ENCODE measurements at places on chromosomes 5 and 9. TPM values are rescaled to one million over a fixed set of nuclear protein-coding genes. Genes with fewer than 3 reads are reported as not detected.

Gene CCL27
- not detected for total RNA-seq

Gene FOXD4L5
- total RNA-seq = 0.04 TPM

- peak overlapping the region; percentile 87 for H3K27ac ChIP-seq
- peak; percentile 76 for DNase-seq
- peaks cover 38% of the 10 kb centered on the region for H3K4me1 ChIP-seq
- no peaks in the 10 kb centered on the region for H3K27me3 ChIP-seq
- H3K4me3 ChIP-seq = peak overlapping the region; percentile 47
Measured at GRCh38 chr9:121373011-121373729, 3.1 kb upstream of the STOM start.

- H3K4me3 ChIP-seq = no peak overlapping the region
- no peaks in the 10 kb centered on the region for H3K27me3 ChIP-seq
- DNase-seq = no peak
- H3K4me1 ChIP-seq = 0 out of 2 replicates have a peak, but pooled peaks cover 2% of the 10 kb centered on the region
Measured at GRCh38 chr9:80326105-80326504, 754.3 kb downstream of the TLE4 start.

DNA sequence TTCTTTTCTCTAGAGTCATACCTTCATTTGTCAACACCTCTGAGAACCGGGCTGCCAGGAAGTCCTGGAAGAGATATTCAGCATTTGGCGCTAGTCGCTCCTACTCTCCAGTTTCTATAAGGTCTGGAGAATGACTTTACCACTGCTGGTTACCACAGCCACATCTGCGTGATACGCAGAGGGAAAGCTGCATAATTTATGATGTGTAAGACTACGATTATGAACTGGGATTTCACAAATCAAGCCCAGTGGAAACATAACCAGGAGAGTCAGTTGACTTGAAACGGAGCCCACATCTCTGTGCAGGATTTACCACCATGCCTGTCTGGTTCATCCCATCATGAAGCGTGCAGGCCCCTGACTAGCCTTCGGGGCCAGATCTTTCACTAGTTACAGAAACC is 72.6 kb downstream of the FGF1 start:
- no peak overlapping the region for H3K4me3 ChIP-seq
- H3K36me3 ChIP-seq = no peaks in the 10 kb centered on the region
- H3K4me1 ChIP-seq = peaks cover 19% of the 10 kb centered on the region

Measured in PC-3 (cell line).